Pancreas (tissue), 10 donors: ENCODE measurements at places on chromosomes 3 and 15. TPM values are rescaled to one million over a fixed set of nuclear protein-coding genes. Genes with fewer than 3 reads are reported as not detected.

DNA sequence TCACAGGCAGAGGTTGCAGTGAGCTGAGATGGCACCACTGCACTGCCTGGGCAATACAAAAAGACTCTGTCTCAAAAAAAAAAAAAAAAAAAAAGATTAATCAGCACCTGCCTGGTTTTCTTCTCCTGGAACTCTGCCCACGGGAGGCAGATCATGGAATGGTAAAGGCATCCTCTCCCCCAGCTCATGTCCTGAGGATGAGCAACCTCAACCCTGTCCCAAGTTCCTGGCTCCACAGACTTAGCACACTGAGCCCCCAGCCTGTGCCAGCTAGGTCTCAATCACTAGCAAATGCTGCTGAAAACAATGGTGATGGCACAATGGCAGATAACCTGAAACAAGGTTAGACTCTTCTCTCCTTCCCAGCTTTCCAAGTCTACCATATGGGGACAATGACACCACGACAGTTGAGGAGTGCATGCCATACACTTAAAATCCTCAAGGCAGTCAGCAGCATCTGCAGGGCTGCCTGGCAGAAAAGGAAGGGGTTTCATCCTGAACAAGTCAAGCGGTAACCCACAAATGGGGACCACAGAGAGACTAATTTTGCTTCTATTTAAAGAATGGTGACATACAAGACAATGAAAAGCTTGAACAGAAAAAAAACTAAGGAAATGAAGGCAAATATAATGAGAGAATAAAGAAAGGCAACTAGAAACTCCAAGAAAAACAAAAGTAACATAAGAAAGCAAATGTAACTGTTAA lies 4.8 kb downstream of the CLN6 start:
- no peak overlapping the region for H3K27ac ChIP-seq
- H3K4me3 ChIP-seq = no peak overlapping the region
- H3K4me1 ChIP-seq = peaks cover 3% of the 10 kb centered on the region
- DNase-seq = no peak

DNA sequence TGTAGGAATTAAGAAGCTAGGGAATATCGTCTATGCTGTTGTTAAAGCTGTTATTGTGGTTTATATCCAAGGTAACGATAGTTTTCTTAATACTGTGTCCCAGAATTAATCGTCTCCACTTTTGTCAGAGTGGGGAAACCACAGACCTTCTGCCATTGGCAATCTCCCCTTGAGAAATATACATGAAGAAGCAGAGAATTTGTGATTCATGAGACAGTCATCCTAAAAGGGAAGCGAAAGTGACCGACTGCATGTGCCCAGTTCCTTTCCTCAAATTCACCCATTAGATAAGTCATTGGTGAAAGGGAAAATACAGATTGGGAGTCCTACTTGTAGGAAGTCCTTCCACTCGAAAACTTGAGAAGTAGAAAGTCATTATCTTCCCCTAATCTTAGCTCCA lies 26.6 kb downstream of the DIPK2A start:
- H3K36me3 ChIP-seq = no peaks in the 10 kb centered on the region
- H3K27ac ChIP-seq = no peak overlapping the region
- no peaks in the 10 kb centered on the region for H3K4me1 ChIP-seq
- H3K4me3 ChIP-seq = no peak overlapping the region

DNA sequence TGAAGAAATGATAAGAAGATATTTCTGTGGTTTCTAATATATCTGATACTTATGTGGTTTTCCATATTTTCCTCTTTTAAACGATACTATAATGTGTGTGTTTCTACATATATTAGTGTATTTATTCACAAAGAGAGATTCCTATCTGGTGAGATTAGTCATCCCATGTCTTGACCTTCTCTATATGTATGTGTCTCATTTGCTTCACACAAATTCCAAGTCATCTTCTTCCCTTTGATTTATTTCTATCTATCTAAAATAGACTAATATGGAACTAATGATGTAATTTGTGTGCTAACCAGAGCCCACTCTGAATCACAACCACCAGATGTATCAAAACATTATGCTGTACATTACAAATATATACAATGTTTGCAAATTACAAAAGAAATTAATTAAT lies 154.7 kb upstream of the KCNMB2 start:
- no peaks in the 10 kb centered on the region for H3K4me1 ChIP-seq
- H3K36me3 ChIP-seq = no peaks in the 10 kb centered on the region
- H3K27ac ChIP-seq = no peak overlapping the region
- no peaks in the 10 kb centered on the region for H3K27me3 ChIP-seq
- H3K4me3 ChIP-seq = no peak overlapping the region

DNA sequence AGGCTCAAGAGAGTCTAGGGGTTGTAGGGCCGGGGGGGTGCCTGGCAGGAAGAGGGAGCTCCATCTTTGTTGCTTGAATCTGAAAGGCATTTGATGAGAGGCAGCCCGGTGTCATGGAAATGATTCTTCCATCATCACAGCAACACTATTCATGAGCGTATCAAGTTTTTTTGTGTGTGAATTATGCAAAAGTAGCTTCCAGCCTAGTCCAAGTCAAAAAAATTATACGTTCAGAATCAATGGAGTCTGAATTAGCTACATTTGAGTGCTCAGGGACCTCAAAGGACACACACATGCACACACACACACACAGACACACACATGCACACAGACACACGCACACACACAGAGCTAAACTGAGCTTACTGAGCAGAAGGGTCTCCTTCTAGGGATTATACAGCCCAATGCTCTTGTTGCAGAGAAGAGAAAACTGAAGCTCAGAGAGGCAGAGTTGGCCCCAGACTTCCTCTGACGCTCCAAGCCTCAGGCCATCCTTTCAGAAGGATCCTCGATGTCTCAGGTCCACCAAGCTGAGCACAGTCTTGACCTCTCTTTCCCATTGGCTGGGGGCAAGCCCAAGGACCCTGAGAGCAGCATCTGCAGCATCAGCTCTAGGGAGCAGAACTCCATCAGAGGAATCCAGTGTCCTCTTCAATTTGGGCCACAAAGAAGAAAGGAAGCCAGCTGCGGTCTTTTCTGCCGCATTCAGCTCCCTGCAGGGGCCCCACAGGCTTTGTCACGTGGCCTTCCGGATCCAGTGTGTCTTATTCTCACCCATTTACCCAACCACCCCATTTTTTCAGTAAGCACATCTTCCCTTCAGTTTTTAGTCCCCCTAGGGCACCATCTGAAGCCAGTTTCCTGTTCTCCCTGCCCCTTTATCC lies 228.0 kb downstream of the UACA start:
- DNase-seq = no peak
- no peak overlapping the region for H3K4me3 ChIP-seq
- no peaks in the 10 kb centered on the region for H3K27me3 ChIP-seq
- H3K36me3 ChIP-seq = no peaks in the 10 kb centered on the region
- no peak overlapping the region for H3K27ac ChIP-seq

DNA sequence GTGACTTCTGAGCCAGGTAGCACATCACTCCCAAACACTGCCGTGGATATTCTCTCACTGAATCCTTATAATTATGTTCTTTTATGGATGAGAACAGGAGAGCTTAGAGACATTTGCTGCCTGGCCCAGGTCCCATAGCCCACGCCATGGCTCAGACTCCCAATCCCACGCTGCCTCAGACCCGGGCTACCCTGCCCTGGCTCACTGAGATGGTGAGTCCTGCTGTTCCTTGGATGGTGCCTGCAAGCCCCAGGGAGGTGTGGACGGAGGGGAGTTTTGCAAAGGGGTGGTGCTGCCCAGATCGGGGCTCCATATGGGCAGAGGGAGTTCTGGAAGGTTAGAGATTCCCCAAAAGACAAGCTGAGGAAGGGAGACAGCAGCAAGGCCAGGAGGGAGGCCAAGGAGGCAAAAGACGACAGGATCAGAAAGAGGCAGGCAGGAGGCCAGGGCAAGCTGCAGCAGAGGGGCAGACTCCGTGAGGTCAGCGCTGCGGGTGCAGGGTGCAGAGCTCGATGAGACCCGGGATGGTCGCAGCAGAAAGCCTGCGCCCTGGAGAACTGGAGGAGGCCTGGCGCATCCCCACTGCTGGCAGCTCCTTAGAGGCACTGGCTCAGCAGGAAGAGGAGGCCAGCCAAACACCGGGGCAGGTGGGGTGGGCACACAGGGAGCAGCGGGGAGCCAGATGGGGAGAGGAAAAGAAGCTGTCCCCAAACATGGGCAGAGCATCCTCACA lies 95.7 kb upstream of the ALDH1A3 start:
- no peaks in the 10 kb centered on the region for H3K4me1 ChIP-seq
- H3K36me3 ChIP-seq = no peaks in the 10 kb centered on the region
- no peak overlapping the region for H3K4me3 ChIP-seq
- DNase-seq = no peak

The ARID3B gene
- polyA plus RNA-seq = 4.8 TPM

The U2SURP gene
- 36.4 TPM for polyA plus RNA-seq

The KNG1 gene
- polyA plus RNA-seq = not detected

The MORC1 gene
- polyA plus RNA-seq = not detected

The MYRIP gene
- polyA plus RNA-seq = 1.4 TPM
